H54 (cell line): ENCODE measurements at places on chromosomes 2 and 18.

- no peak for DNase-seq
Observed at GRCh38 chr2:196821195-196821594, 12.0 kb upstream of the C2orf66 start.

DNA sequence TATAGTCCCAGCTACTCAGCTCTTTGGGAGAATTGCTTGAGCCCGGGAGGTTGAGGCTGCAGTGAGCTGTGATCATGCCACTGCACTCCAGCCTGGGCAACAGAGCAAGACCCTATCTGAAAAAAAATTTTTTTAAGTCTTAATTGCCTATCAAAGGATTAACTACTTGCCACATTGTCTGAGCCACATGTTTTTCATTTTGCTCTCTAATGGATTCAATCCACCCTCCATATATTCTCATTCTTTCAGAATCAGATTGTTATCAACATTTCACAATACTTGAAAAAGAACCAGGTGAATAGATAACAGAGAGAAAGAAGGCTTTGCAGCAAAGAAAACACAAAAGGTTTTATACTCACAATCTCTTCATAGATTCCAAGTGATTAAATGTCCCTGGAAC lies 61.0 kb downstream of the PXDN start:
- no peak for DNase-seq

- peak; percentile 87 for DNase-seq
Observed at GRCh38 chr2:240579771-240580614, 6.5 kb upstream of the CAPN10 start.

DNA sequence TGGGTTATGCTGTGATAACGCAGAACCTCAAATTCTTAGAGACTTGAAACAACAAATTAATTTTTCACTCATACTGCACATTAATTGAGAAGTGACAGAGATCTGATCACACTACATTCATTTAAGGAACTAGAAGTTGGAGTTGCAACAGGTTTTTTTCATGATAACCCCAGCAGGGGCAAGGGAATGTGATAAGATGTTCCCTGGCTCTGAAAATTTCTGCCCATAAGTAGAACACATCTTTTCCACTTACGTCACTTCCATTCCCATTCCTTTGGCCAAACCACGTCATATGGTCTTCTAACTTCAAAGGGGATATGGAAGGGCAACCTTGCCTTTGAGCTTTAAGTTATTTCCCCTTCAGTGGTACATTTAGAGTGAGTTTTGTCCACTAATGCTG lies 29.7 kb upstream of the PSME4 start:
- DNase-seq, result no peak

DNA sequence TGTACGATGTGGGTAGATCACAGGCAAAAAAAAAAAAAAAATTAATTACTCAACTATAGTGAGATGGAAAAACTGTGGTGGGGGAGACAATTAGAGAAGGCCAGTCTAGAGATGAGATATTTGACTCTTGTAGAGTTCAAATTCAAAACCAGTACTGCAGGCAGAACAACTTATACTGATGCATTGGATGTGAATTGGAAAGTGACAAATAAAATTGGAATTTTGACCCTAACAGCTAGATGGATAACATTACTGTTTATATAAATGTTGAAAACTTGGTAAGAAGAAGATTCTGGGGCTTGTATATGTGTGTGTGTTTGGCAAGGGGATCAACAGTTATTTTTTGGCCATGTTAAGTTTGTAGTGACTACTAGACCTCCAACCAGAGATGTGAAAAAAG lies 256.9 kb downstream of the RND3 start:
- no peak for DNase-seq

GRCh38 chr2:233346376-233346775 lies 7.9 kb upstream of the DGKD start:
- no peak for DNase-seq

GRCh38 chr2:25194576-25195122 lies 26.3 kb upstream of the POMC start:
- DNase-seq, result no peak

GRCh38 chr18:12254136-12254819 lies at the start of gene CIDEA:
CIDEA (plus strand) TSS chr18:12254361; CDS start chr18:12254384, 23 bp downstream.
- DNase-seq, result no peak

- DNase-seq, result no peak
Observed at GRCh38 chr18:8797206-8797605, 91.8 kb downstream of the MTCL1 start.

DNA sequence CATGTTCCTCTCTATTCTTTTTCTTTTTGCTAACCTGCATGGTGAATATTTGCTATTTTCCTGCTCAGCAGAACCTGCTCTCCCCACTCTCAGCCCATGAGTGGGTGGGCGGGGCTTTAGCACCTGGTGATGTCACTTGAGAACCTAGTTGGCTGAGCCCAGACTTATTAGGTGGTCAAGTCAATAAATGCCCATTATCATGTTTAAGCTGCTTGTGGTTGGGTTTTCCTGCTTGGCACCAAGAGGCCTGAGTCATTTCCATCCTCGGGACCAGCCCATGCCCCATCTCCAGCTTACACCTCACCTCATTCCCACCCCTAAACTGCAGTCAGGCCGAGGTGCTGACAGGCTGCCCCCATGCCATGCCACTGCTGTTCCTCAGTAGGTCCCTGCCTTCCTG lies 226.6 kb downstream of the ANKRD30B start:
- no peak for DNase-seq

DNA sequence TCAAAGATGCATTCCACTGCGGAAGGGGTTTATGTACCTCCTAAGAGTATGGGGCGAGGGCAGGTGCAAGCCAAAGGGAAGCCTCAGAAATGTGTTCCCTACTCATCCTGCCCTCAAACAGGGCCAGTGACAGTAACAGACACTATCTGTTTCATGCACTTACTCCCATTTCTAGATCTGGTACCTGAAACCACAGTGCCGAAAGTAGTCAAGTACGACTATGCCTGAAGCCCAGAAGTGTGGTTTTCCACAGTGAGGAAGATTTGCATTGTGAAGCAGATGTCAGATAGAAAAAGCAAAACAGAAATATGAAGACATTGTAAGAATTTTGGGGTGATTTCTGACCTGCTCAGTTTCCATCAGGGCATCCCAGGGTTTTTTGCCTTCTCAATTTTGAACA lies 748.7 kb downstream of the RNF144A start:
- no peak for DNase-seq

GRCh38 chr2:114001937-114002336 lies 112.0 kb downstream of the ACTR3 start:
- no peak for DNase-seq

GRCh38 chr2:240505910-240506309 lies 51.9 kb downstream of the ANKMY1 start:
- no peak for DNase-seq

DNA sequence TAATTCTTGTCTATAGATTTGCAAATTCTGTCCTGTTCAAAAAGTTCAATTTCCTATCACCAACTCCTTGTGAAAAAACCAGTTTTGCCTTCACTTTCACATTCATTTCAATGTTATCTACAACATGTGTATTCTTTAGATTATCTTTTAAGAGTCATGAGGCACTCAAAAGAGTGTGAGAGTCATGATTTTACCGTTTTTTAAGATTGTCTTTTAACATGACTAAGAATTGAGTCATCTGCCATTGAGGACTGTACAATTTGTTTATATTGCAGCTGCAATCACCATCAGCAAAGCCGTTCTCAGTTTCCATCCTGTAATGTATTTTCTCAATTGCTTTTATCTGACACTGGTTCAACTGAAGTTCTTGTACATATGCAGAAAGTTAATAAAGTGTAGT lies 275.8 kb downstream of the LNPK start:
- peak; percentile 7 for DNase-seq

- DNase-seq, result no peak
Observed at GRCh38 chr2:218648787-218649100, 10.7 kb downstream of the ZNF142 start.

DNA sequence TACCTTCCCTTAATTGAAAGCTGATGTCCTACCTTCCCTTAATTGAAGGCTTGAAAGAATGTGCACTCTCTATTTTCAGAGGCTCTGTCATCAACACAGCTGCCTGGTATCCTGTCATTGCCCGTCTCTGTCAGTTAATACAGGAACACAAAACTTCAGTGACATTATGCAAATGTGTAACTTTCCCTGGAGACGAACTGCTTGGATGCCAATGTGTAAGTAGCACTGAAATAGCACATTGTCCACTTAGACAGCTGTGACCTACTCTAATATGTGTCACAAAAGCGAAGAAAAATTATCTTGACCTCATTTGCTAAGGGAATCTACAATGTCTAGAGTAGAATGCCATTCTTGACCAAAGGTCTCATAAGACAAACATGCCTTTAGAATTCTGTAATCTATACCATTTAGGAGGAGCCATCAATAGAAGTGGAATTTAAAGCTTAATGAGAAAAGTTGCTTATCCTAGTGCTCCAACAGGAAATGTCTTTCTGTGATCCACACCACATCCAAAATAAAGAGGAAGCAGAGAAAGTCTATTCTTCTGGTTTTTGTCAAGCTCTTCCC lies 138.1 kb downstream of the BARD1 start:
- no peak for DNase-seq

- peak; percentile 40 for DNase-seq
Observed at GRCh38 chr2:98454500-98455235, 10.0 kb downstream of the INPP4A start.

DNA sequence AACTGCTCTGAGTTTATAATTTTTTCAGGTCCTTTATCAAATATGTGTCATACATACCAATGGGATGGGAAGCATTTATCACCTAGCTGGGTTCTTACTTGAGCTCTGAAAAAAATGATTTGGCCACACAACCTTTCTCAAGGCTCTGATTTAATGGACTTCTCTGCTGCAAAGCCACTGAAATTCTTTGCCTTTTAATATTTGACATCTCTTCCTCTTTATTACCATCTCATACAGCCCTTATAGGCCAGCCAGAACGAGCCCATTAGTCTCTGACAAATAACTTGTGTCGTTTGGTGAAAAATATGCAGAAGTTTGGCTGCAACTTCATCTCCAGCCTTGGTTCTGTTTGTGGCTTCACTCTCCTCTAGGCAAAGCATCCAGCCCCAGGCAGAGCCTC lies 249.1 kb downstream of the ATAD2B start:
- no peak for DNase-seq

DNA sequence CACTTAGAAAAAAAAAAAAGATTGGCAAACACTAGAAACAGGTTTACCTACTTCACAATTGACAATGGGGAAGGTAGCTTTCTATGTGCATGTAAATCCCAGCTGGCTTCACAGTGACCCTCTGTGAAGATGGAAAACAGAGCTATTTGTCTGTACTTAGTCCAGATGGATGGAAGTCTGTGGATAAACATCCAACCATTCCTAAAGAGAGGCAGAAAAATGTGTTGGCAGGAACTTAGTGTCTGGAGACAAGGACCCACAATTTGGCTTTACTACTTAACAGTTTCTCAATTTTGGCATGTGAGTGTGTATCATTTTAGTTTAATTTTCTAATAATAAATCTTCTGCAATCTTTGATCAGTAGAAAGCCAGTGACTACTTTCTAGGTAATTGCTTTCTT lies 154.4 kb downstream of the RAD51AP2 start:
- DNase-seq, result no peak

DNA sequence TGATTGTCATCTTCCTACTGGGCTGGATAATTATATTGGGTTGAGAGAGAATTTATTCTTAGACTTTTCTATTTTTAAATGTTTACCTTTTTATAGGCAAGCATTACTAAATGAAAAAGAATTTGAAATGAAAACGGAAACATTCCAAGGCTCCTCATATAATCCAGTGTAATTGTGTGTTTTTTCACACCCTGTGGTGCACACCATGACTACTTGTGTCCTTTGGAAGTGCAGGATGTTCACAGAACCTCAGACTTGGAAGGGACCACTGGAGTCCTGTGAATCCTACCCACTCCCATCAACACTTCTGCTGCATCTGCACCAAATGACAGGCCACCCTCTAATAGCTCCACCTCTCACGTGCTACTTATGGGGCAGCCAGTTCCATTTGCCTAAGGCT lies 48.0 kb downstream of the NAT8 start:
- DNase-seq, result no peak

DNA sequence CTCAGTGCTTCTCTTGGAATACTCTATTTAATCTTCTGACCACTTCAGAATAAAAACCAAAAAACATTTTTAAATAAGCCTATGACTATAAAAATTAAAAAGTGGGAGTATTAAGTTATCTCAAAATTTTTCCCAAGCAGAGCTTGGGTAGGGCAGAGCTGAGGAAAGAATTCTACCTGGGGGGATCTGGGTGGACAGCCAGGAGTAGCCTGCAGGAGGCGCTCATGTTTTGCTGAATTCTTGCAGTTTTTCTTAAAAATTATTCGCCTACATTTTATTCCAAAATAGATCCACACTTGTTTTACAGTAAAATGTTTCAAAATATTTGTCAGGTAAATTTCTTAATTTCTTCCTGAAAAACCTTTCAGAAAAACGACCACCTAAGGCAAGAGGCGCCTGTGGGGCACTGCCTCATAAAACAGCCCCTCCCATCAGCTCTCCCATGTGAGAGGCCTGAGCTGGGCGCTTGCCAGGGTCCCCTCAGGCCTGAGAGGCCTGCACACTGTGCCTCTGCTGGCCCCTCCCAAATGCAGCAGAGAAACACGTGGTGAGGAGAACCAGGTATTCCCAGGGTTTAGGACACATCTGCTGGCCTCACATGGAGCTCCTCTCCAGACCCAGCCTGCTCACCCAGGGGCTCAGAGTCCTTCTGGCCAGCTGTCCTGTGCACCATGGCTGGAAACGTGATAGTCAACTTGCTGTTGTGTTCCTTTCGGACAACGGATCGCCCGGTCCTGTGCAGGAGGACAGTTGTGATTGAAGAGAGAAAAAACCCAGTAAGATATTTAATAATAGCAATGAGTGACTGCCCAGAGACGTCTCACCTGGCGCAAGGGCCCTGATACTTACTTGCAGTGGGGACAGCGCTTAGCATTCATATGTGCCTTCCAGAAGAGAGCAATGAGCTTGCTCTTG lies 17.5 kb downstream of the POLR1A start:
- DNase-seq, result no peak

GRCh38 chr2:84694088-84694622 lies 177.9 kb downstream of the DNAH6 start:
- no peak for DNase-seq

- no peak for DNase-seq
Observed at GRCh38 chr2:181139831-181140230, 159.4 kb downstream of the UBE2E3 start.

GRCh38 chr2:231565887-231566594 lies 26.6 kb upstream of the TEX44 start:
- no peak for DNase-seq

GRCh38 chr2:30193104-30193681 lies 38.1 kb upstream of the LBH start:
- DNase-seq, result no peak

GRCh38 chr18:78683191-78684010 lies 296.2 kb upstream of the SALL3 start:
- DNase-seq, result no peak

- peak; percentile 61 for DNase-seq
Observed at GRCh38 chr2:130374587-130375290, 18.9 kb downstream of the PTPN18 start.

- DNase-seq, result no peak
Observed at GRCh38 chr2:46813020-46813415, 102.6 kb downstream of the MCFD2 start.

DNA sequence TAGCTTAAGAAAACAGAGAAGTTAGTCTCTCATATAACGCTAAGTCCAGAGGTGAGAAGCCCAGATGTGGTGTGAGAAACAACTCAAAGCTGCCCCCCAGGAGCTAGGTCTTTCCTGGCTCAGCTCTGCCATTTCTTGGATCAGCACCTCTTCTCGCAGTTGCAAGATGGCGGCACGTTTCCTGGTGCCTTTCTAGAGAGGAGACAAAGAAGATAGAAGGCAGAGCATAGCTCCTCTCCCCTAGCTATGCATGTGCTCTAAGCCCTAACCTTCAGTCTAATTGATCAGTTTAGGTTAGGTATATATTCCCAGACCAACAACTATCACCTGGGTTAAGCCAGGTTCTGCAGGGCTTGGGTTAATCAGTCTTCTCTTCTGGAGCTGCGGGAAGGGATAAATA lies 119.5 kb upstream of the RAB12 start:
- no peak for DNase-seq

- no peak for DNase-seq
Observed at GRCh38 chr18:11664286-11664685, 24.8 kb upstream of the GNAL start.
